AML-193 (cell line): ENCODE measurements at places on chromosomes 4 and X.

GRCh38 chr4:112189754-112190153 lies 41.8 kb upstream of the AP1AR start:
- no peak for DNase-seq

DNA sequence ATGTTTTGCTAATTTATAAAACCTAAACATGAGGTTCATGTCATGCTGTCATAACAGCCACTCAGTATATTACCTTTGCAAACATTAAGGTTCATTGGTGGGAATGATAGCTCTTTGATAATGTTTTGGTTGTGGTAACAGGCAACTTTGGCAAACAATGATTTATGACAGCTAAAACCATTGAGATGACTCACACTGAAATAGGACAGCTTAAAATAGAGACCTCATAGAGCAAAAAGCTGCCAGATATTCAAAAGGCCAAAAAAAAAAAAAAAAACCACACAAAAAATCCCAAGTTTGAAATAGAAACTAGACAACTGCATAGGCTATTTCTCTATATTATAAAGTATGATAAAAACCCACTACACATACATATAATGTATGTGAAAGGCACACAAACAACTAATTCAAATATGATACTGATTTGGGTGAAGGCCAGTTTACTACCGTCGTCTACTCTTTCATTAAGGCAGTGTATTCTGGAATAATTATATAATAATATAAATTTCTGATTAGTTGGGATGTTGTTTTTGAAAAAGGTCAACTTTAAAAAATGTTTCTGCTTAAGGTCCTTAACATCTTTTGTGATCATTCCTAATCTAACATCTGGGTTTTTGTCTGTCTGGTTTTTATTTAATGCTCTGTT lies 646.0 kb upstream of the PITX2 start:
- DNase-seq: no peak

GRCh38 chr4:140059159-140059558 lies 94.8 kb downstream of the MAML3 start:
- no peak for DNase-seq

DNA sequence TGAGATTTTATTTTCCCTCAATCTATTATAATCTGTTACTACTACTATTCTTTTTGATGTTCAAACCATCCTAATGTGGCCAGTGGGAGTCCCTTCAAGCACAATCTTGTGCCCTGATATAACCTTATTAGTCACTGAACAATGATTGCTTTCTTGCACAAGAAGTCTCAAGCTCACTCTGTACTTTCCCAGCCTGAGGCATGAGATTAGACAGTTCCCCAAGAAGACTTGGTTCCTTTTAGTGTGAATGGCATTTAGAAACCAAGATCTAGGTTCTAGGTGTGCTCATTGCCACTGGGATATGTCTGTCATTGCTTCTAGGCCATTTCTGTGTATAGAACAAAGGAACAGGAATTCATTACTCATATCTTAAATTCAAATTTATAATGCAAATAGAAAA lies 28.0 kb upstream of the RBM41 start:
- DNase-seq: no peak

GRCh38 chr4:140300271-140300970 lies 73.0 kb upstream of the SCOC start:
- DNase-seq: peak; percentile 12

DNA sequence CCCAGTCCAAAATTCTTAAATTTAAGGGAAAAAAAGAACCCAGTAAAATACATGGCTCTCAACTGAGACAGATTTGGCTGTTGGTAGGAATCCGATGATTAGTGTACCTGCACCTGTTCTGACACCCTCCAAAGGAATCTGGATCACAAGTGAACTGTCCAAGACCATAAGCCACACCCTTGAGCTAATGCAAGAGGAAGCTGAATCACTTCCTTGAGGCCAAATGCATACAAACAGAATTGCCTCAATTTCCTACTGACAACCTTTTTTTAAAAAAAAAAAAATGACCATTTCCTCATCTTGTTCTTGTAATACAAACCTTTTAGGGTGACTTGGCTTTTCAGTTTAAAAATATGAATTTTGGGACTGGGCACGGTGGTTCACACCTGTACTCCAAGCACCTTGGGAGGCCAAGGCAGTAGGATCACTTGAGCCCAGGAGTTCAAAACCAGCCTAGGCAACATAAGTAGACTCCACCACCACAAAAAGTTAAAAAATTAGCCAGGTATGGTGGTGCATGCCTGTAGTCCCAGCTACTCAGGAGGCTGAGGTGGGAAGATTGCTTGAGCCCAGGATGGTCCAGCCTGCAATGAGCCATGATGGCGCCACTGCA lies 10.7 kb upstream of the FBXL5 start:
- DNase-seq: peak; percentile 92

DNA sequence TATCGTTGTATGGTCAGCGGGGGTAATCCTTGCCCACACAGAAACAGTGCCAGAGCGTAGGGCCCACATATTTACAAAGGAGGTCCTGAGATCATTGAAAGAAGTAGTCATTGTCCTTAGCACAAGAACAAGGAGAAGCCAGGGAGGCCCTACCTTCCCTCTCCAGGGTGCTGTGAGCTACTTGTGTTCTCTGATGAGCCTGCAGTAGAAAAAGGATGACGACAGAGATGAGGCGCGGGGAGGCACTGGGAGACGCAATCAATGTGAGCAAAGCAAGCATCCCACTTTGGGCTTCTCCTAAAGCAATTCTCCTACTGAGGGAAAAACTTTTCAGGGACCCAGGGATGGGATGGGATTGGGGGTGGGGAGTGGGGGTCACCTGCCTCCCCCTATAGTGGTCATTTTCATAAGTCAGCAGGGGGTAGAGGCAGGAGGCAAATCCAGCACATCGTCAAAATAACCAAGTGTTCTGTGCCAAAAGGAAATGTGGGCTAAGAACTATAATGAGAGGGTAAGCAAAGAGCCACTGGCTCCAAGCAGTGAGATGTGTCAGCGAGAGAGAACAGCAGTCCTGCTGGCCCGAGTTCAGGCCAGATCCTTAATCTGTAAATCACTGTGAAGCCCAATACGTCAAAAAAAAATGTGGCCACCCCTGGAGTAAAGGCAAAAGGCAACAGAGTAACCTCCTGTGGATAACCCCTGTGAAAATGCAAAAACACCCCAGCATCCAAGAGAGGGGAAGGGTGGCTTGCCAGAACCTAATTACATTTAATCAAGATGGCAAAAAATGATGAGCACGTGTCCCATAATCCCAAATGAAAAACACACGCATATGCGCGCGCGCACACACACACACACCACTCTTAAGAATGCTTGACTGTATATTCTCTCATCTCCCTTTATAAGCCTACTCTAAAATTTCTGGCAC lies 136.6 kb upstream of the HHIP start:
- no peak for DNase-seq

GRCh38 chr4:24219209-24219608 lies 329.4 kb upstream of the PPARGC1A start:
- no peak for DNase-seq

GRCh38 chrX:32514986-32515385 lies 696.4 kb downstream of the DMD start:
- DNase-seq: no peak
